ENCODE measurements at places on chromosomes 12 and 14. TPM values are rescaled to one million over a fixed set of nuclear protein-coding genes. Genes with fewer than 3 reads are reported as not detected.

DNA sequence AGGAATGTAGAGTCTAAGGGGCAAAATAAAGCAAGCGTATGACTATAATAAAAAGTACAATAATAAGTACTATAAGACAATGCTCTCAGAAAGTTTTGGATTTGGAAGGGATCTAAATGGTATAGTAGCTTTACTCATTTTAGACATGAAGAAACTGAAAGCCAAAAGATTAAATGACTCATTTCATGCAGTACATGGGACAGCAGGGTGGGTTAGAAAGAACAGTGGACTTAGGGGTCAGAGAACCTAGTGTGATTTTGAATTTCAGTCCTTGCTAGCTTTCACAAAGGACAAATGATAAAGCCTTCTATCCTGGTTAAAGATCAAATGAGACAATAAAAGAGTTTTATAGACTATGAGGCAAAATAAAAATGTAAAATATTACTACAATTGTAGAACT is 6.8 kb upstream of the LEMD3 start:
- H3K4me3 ChIP-seq, result no peak overlapping the region
- no peaks in the 10 kb centered on the region for H3K36me3 ChIP-seq
- DNase-seq, result no peak
- H3K4me1 ChIP-seq, result peaks cover 6% of the 10 kb centered on the region

DNA sequence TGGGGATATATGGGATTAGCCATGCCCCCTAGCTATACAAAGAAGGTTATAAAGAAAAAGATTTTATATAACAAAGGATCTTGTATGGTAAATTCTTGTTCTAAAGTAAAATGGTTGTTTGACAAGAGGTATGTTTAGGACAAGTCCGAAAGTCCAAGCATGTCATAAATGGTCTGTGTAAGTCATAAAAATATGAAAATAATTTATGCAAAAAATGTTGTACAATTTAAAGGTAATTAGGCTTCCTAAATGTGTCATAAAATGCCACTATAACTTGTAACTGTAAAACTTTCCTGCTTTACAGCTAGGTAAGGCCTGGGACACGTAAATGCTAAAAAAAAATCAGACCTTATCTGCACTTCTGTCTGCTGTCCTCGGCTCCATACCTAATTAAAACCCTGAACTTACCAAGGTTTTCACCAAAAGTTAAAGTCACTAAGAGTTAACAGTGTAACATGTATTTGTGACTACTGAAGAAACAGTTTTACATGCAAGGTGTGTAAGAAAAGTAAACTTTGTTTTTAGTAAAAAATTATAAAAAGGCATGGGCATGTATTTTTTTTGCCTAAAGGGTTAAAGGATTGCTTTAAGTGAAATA is 110.0 kb upstream of the RESF1 start:
- no peak for DNase-seq
- H3K27ac ChIP-seq, result no peak overlapping the region
- peaks cover 9% of the 10 kb centered on the region for H3K36me3 ChIP-seq
- no peaks in the 10 kb centered on the region for H3K27me3 ChIP-seq
- H3K4me3 ChIP-seq, result no peak overlapping the region

- no peaks in the 10 kb centered on the region for H3K27me3 ChIP-seq
- no peak overlapping the region for H3K4me3 ChIP-seq
- H3K27ac ChIP-seq, result no peak overlapping the region
- H3K4me1 ChIP-seq, result no peaks in the 10 kb centered on the region
- H3K36me3 ChIP-seq, result no peaks in the 10 kb centered on the region
These were observed 953.6 kb downstream of the SLC6A15 start for GRCh38 chr12:83958997-83959396.

TIMELESS gene
- total RNA-seq, result 48.8 TPM

C12orf43 gene
- 35.3 TPM for total RNA-seq
